ENCODE measurements at places on chromosomes 7 and 10.

DNA sequence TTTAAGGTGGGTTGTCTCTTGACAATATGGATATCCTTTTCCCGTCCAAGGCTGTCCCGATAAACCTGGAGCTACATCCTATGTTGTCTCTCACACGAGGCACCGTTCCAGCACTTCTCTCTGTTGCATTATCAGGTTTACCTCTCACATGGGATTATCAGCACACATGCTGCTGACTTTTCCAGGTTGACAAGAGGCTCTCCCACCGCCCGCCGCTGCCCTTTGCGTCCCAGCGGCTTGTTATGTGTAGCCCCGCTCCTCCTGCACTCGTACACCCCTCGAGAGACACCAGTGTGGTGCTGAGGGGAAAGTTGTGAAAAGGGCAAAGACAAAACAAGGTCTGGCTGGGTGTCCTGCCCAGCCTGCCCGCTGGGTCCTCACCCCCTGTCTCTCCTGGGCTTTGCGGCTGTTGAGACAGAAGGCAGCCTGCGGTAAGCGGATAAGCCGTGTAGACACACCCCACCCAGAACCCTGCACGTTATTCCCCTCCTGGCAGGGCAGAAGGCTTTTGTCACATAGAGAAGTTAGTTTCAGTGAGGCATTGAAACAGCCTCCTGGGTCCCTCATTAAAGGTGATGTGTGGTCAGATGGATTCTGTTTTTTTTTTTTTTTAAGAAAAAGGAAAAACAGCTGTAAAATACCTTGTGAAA, 38.7 kb downstream of the UBE3C start:
- DNase-seq: no peak

DNA sequence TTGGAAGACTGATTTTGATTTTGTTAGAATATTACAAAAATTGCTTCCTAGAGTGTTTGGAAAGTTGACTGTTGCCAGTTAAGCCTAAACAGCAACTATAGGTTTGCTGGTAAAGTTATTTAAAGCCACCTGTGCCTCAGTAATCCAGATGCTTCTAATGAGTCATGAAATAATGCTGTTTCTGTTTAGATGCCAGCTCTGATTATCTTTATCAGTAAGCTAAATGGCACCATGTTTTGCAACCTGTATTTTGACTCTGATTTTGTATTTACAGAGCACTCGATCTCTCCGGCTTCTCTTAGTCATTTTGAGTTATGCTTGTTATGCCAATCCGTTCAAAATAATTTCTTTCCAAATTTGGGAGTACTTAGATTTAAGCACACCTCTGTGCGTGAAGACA, 366.1 kb downstream of the EXOC4 start:
- DNase-seq: no peak

DNA sequence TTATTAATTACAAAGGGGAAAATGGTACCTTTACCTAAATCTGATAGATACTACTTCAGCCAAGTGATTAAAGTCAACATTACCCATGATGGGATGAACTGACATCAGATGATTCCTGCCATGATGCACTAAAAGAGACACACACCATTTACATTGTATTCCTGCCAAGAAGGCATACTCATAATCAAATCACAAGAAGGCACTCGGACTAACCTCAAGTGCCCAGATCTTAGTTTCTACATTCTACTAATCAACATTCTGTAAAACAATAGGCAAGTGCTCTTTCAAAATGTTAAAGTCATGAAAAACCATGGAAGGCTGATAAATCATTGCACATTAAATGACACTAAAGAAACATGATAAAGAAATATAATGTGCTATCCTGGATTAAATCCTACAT, 44.4 kb downstream of the SLC35G1 start:
- DNase-seq: no peak

- no peak for DNase-seq
Measured at GRCh38 chr7:155743177-155743576, 69.1 kb downstream of the SHH start.

DNA sequence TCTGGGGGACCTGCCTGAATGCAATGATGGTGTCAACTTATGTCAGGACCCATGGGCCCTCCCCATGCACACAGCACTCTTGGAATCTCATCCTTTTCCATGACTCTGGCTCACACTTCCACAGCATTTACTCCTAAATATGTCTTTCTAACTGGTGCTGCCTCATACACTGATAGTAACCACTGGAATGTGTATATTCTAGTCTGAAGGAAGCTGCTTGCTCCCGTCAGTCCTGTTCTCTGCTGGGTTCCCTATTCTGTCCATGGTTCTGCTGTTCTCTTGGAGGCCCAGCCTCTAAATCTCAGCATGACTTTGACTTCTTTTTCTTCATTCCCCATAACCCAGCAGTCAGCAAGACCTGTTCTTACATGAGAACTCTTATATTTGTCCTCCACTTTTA, 1055.1 kb downstream of the KCNMA1 start:
- DNase-seq: no peak

- DNase-seq: no peak
Measured at GRCh38 chr7:140050100-140050499, 12.7 kb downstream of the PARP12 start.

GRCh38 chr10:5977471-5978229, at the start of gene IL15RA:
Gene IL15RA, minus strand, starts transcription at chr10:5977543. Its CDS starts 51 bp downstream, at chr10:5977492.
- peak; percentile 70 for DNase-seq

DNA sequence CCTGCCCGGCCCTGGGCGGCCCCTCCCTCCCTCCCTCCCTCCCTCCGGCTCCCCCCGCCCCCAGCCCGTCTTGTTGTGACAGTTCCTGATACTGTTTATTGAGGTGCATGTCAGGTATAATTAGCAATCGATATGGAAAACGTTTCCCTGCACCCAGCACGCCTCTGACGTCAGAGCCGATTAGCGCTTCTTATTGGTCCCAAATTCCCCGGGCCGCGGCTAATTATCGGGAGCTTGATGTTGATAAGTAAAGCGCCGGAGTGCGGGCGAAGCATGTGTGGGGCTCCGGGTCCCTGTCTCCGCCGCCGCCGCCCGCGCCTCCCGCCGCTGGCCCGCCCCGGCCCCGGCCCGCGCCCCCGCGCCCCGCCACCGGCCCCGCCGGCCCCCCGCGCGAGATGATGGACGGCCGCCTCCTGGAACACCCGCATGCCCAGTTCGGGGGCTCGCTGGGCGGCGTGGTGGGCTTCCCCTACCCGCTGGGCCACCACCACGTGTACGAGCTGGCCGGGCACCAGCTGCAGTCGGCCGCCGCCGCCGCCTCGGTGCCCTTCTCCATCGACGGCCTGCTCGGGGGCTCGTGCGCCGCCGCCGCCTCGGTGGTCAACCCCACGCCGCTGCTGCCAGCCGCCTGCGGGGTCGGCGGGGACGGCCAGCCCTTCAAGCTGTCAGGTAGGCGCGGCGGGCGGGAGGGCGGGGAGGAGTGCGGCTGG, at the start of gene UNCX:
Gene UNCX (plus strand): TSS at position 250 of the 710 bp plus-strand sequence. CDS start 146 bp downstream, at position 396.
- DNase-seq: no peak

DNA sequence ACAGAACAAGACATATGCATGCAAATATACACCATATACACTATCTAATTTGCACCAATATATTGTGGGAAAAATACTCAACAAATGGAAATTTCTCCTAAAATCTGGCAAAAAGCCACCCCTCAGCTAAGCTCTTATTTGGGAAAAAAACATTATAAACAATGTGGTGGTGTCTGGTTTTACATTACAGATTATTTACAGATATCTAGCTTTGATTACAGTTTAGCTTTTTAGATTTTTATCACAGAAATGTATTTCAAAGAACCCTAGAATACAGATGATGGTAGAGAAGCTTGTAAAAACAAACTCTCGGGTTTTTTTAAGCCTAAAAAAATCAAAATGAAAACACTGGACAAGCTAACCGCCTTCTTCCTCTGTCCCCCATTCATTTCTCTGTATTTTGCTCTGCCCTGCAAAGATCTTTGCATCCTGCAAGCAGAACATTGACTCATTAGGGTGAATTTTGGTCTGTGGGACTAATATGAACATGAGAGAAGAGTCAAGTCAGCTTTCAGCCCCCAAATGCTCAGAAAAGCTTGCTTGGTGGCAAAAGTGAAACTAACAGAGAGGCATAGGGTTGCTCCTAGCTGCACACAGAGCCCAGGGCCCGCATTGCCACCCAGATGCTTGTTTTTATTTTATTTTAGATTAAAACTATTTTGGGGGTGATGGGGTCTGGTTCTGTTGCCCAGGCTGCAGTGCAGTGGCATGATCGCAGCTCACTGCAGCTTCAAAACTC, 88.8 kb upstream of the LYZL1 start:
- no peak for DNase-seq

DNA sequence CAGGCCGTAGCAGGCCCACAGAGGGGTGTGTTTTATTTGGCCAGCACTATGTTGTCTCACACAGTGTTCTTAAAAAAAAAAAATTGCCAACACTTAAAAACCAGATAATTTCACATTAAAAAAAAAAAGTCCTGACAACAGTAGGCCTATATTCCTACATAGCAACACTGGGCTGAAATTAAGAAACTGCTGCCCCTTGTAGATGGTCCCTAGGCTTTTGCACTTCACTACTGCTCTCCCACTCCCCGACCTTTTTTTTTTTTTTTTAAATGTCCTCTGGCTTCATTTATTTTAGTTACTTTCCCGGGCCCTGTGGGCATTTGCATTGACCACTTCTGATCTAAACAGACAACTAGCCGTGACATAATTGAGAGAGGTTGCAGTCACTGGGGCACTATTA, 36.0 kb downstream of the SPAG6 start:
- DNase-seq: no peak

- no peak for DNase-seq
Measured at GRCh38 chr10:87547734-87548311, 43.1 kb downstream of the MINPP1 start.

GRCh38 chr7:106176414-106177299, 64.5 kb upstream of the SYPL1 start:
- DNase-seq: peak; percentile 95

- no peak for DNase-seq
Measured at GRCh38 chr10:104371753-104372152, 18.1 kb downstream of the CFAP58 start.

DNA sequence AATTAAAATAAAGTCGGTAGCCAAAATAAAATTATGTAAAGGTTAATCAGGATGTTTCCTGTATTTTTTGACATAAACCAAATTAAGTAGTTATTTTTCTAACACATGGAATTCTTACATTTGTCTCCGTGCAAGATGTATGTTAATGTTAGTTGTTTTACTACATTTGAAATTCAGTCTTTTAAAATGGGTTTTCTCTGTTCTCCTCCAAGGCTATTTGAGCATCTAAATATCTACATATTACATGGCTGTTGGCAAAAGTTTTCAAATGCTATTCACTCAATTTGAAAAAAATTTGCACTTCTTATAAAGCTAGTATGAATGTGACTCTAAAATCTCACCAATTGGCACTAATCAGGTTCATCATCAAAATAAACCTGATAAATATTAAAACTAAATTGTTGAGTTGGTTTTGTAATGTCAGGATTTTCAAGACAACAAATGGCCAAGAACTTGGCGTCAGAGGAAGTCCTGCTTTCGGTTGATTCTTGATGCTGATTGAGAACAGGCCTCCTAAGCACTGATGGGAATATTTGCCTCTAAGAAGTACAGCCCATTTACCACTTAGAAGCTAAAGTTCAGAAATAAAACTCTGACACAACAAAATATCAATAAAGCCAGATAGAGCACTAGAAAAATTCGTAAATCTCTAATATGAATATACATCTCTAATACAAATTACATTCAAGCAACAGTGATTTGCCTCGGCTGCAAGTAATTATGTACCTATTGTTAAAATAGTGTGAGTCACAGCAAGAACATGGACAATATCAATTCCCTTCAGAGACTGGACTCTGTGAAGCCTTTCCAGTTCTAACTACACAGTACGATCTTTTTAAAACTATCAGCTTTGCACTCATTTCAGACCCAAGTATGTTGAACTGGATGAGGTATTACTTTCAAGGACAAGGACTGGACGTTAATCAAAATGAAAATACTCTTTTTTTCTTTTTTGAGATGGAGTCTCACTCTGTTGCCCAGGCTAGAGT, 733.1 kb upstream of the C7orf33 start:
- no peak for DNase-seq

DNA sequence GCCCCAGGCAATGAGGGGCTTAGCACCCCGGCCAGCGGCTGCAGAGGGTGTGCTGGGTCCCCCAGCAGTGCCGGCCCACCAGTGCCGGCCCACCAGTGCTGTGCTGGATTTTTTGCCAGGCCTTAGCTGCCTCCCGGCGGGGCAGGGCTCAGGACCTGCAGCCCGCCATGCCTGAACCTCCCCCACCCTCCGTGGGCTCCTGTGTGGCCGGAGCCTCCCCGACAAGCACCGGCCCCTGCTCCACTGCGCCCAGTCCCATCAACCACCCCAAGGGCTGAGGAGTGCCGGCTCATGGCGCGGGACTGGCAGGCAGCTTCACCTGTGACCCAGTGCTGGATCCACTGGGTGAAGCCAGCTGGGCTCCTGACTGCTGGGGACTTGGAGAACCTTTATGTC, 3.5 kb upstream of the ACSL5 start:
- no peak for DNase-seq

DNA sequence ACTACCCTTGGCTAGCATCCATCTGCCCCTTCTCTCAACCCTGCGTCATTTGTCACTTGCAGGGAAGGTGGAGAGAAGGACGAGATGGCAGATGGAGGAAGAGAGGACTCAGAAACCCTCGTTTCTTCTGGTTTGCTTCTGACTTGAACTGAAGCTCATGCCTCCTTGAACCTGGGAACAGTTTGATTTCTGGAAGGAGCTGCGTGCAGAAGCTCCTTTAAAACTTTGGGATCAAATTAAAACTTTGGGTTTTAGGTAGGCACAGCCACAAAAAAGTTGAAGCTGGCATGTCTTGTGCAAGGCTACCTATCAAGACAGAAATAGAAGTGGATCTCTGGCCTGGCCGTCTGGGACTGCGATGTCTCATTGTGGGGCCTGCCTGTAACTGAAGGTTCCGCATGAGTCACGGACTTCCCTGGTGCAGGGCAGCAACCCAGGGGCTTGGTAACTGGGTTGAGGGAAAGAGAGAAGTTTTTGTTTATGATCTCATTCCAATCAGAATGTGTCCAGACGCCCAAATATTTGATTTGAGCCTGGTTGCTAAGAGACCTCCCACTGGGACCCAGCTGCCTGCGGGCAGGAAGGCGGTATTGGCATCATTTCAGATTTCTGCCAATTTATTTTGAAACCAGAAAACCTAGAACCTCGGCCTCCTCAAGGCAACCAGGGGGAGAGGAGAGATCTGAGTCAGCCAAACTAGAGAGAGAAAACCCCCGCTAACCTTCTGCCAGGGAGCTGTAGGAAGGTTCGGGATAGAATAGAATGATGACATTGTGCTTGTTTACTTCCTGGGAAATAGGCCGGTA, 15.8 kb upstream of the CAMK1D start:
- DNase-seq: peak; percentile 89

GRCh38 chr7:14739168-14739840, 163.2 kb downstream of the DGKB start:
- DNase-seq: no peak

- DNase-seq: no peak
Measured at GRCh38 chr10:46528675-46529615, 27.5 kb downstream of the GPRIN2 start.

DNA sequence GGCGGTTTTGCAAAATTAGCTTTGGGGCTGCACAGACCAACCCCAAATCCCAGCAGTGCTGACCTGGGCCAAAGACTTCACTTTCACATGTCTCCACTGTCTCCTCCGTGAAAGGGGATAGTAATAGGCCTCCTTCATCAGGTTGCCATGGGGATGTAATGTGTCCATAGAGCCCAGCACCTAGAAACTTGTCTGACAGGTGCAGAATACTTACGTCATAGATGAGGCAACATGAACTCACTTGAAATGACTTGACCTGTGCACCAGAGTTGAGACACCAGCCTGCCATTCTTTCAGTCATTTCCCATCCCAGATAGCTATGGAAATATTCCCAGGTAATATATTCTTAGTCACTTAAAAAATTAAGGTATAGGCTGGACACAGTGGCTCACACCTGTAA, 94.2 kb downstream of the INSYN2A start:
- no peak for DNase-seq

- peak; percentile 34 for DNase-seq
Measured at GRCh38 chr7:97025983-97026714, 1.5 kb upstream of the DLX5 start.

- no peak for DNase-seq
Measured at GRCh38 chr7:111639934-111640333, 77.6 kb upstream of the IMMP2L start.
